ENCODE measurements at places on chromosomes 16 and 17.

GRCh38 chr17:64091571-64091970, 38.4 kb downstream of the ERN1 start:
- no peak for DNase-seq

DNA sequence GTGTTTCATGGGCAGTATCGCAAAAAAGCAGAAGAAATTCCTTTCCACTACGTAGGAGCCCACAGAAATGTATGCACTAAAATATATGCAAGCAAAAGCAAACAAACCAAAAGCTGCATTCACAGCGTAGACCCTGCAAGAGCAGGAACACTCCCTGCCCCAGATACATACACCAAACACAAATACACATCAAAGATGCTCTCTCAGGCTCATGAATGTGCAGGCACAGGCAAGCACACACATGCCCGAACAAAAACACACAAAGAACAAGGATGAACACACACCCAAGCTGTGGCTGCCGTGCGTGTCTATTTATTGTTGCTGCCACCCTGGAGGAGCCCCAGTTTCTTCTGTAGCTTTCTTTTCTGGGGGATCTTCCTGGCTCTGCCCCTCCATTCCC, 1.7 kb downstream of the NUPR1 start:
- DNase-seq: no peak

- no peak for DNase-seq
Measured at GRCh38 chr16:83781-84615, 6.0 kb downstream of the MPG start.

DNA sequence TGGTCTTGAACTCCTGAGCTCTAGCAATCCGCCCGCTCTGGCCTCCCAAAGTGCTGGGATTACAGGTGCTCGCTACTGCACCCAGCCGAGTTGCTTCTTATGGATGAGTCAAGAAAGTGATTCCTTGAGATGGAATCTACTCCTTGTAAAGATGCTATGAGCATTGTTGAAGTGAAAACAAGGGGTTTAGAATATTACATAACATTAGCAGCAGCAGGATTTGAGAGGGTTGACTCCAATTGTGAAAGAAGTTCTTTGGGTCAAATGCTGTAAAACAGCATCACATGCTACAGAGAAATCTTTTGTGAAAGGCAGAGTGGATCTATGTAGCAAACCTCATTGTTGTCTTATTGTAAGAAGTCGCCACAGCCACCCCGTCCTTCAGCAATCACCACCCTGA, 72.7 kb downstream of the NT5M start:
- DNase-seq: no peak

DNA sequence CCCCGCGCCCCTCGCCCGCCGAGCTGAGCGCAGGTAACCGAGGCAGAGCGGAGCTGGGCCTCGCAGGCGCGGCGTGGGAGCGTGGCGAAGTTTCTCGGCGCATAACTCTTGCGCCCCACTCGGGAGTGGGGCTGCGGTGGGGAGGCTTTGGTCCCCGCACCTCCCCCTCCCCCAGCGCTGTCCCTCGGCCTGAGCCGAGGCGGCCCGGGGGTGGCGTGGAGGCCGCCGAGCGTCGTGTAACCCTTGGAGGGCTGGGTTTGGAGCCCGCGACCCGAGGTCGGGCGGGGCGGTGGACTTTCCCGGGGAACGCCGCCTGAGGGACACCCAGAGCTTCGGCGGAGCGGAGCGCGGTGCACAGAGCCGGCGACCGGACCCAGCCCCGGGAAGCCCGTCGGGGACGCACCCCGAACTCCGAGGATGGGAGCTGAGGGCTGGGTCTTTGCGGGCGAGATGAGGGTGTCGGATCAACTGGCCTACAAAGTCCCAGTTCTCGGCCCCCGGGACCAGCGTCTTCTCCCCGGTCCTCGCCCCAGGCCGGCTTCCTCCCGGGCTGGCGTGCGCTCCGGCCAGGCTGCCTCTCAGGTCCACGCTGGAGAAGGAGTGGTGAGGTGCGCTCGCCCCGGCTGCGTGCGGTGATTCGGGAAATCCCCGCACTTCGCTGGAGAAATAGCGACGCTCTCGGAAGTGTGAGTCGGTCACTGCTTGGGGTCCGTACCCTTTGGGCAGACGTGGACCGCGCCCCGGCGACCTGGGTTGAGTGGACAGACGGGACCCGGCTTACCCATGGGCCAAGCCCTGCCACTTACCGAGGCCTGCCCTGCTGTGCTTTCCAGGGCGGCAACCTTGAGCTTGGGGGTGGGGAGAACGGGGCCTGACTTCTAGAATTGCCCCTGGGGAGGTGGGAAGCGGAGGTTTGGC, 168.4 kb downstream of the RAB11FIP4 start:
- no peak for DNase-seq

DNA sequence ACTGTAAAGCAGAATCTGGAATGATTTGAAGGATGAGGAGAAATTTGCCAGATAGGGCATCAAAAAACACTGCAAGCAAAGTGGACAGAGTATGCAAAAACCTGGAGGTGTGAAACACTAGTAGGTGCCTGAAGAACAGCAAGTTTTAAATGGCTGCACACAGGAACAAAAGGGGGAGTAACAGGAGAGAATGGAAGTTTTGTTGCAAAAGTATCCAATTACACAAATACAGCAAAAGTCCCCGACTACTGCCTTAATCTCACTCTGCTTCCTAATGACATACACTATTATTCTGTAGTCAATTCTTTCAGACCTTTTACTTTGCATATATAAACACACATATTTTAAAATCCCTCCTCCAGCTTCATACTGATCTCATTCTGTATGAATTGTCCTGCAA, 1.5 kb downstream of the HEATR6 start:
- DNase-seq: no peak

DNA sequence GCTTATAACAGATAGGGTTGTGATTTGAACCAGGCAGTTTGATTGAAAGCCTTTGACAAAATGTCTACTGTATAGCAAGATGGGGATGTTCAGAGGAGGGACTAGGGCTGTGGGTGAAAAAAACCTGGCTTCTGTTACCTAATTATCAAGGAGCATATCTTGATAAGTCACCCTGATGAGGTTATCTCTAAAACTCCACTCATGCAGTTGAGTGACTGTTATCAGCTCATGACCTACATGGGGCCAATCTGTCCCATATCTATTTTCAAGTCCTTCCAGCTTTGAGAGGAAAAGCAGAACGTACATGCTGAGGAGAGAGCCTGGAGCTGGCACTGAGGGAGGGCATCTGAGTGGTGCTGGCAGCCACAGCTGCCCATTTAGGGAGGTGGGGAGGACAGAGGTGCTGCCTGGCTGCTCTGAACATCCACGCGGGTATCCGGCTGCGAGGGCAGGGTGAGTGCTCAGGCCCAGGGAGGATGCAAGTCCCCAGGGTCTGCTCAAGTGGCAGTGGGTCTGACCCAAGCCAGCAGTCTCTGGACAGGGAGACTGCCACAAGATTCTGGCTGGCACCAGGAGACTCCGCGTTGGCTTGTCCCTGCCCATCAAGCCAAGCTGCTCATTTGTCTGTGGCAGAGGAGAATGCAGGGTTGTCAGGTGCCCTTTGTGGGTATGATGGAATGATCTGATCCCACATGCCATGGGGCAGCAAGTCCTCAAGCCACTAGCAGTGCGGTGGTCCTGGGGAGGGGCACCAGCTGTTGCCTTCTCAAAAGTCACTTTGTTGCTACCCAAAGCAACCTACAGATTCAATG, 29.2 kb downstream of the ATPAF2 start:
- DNase-seq: no peak

DNA sequence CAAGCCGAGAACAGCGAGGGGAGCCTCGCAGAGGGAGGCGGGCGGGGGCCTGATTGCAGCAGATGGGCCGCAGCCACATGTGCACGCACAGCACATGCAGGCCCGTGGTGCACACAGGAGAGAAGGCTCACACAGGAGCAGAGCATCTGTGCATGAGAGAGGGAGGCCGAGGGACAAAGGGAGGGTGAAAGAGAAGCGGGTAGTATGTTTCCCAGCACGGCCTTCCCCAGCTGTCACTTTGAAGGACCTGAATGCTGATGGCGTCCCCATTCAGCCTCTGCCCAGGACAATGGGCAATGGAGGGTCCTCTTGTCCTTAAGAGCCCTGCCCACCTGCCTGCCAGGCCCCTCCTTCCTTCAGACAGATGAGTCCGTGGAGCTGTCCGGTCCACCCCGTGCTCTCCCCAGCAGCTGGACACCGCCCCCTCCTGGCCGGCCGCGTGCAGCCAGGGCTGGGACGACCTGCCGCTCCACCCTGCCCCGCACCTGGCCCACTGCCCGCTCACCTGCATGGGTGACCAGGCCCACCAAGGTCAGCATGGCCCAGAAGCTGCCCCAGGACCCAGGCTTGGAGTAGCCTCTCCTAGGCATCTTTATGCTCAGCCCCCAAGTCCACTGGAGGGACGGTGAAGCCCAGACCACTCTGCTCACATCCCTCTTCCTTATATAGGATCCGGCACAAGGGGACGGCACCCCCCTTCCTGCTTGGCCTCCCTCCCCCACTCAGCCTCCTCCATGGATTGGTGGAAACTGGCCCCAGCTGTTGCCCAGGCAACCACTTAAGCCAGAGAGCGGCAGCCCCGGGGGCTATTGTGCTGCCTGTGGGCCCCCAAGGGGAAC, at the start of gene BTBD17:
Gene BTBD17, minus strand, starts transcription at position 639 of the 839 bp plus-strand sequence. Its CDS starts 49 bp downstream, at position 590.
- DNase-seq: no peak

GRCh38 chr17:40331743-40332641, 23.0 kb downstream of the RARA start:
- peak; percentile 94 for DNase-seq

DNA sequence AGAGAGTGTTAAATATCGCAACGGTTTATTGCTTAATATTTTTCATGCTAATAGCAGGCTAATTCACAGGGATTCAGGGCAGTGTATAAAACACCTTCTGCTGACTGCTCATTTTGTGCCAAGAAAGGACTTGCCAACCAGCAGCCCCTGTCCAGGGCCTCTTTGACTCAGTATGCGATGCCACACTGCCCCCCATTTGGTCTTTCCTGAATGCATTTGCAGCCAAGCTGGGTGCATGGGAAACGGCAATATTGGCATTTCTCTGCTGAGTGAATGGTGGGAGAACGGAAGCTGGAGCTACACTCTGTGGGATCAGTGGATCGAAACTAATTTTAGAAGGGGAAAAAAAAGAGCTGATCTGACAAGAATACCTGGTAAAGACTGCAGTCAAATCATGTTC, 152.9 kb upstream of the C16orf82 start:
- DNase-seq: no peak
